ENCODE measurements at places on chromosomes 5 and 9. TPM values are rescaled to one million over a fixed set of nuclear protein-coding genes. Genes with fewer than 3 reads are reported as not detected.

Gene DMRTA1
- total RNA-seq: 2.4 TPM

Gene SEMA5A
- 11.4 TPM for total RNA-seq

Gene BBLN
- 197 TPM for total RNA-seq

DNA sequence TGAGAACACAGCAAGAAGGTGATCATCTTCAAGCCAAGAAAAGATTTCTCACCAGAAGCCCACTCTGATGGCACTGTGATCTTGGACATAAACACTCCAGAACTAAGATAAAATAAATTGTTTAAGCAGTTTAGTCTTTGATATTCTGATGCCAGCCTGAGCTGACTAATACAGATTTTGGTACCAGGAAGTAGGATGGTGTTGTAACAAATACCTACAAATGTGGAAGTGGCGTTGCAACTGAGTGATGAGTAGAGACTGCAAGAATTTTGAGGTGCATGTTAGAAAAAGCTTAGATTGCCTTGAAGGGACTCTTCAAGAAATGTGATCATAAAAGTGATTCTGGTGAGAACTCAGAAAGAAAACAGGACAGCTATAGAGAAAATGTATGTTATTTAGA, 592.4 kb upstream of the DAB2 start:
- DNase-seq: no peak

DNA sequence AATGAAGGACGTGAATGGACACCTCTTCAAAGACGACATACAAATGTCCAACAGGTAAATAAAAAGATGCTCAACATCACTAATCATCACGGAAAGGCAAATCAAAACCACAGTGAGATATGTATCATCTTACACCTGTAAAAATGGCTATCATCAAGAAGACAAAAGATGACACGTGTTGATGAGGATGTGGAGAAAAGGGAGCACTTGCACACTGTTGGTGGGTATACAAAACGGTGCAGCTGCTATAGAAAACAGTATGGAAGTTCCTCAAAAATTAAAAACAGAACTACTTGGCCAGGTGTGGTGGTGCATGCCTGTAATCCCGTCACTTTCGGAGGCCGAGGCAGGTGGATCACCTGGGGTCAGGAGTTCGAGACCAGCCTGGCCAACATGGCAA, 47.9 kb downstream of the STK10 start:
- no peak for DNase-seq

Measured in LHCN-M2 (cell line).